NCI-H748 treated with DMSO at 0.1 percent for 48 hours (cell line): ENCODE measurements at places on chromosomes 5 and 9.

DNA sequence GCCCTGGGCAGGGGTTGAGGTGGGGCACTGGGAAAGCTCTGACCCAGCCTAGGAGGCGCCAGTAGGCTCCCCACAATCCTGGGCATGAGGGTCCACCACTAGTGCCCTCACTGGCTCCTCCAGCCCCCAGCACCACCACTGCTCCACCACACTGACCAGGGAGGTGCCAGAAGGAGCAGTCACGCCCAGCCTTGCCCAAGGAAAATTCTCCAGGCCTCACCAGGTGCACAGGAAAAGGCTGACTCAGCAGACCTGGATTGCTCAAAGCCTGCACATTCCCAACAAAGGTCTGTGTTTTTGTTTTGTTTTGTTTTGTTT lies 62.9 kb downstream of the ZNF354C start:
- DNase-seq, result no peak

DNA sequence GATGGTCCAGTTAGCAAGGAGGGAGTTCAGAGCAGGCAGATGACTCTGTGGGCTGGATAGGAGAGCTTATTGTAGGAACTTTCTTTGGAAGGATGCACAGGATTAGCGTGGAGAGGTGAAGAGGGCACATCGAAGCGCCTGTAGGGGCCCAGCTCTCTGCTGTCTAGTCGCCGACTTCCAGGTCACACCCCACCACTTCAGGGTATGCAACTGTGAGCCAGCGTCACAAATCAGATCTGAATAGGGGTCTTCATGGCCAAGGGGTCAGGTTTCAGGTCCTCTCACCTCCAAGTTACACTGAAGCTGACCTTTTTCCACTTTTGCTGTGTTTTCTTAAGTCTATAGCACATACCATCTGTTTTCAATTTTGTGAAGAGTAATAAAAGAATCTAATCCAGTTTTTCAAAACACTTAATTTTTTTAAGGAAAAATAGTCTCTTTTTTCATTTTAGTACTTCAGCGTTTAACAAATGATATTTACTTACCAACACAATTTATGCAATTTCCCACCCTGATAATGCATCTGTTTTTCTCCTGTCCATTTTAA lies 364.2 kb upstream of the CLINT1 start:
- DNase-seq, result no peak

GRCh38 chr5:53001541-53001940 lies 12.4 kb downstream of the ITGA2 start:
- no peak for DNase-seq

DNA sequence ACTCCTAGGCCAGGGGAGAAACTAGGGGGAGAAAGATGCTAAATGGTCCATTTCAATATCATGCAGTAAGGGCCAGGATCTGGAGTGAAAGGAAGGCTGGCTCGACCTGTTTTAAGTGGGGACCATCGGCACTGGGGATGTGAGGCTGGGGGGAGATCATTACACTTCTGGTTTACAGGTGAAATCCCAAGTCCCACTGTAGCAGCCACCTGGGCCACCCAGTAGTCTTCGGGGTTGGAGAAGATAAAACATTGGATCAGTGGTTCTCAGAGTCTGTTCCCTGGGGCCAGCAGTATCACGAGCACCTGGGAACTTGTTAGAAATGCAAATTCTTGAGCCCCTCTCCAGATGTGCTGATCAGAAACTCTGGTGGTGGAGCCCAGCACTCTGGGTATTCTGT lies 111.3 kb upstream of the ALDH1B1 start:
- DNase-seq, result no peak

GRCh38 chr9:35355939-35356338 lies 134.0 kb upstream of the RUSC2 start:
- no peak for DNase-seq

GRCh38 chr5:140443-140829 lies 48.5 kb downstream of the PLEKHG4B start:
- DNase-seq, result no peak

DNA sequence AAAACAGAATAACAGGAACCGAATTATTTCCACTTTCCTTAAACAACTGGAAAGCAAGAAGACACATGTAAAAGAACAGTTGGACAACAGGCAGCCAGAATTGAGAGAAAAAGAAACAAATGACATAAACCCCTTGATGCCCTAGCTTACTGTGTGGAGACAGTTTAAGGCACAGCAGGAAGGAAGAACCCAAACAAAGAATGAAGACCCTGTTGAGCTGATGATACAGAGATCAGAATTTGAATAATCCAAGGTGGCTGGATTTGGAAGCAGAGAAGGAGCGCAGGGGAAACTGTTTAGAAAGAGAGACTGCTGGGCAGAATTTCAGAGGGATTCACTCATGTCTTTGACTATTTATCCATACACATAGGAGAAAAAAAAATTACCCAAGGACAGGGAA lies 316.3 kb upstream of the POU5F2 start:
- no peak for DNase-seq

- DNase-seq, result no peak
Observed at GRCh38 chr9:71665247-71665646, 103.1 kb downstream of the CEMIP2 start.

GRCh38 chr5:14208071-14209021 lies 65.2 kb downstream of the TRIO start:
- no peak for DNase-seq

- DNase-seq, result peak; percentile 6
Observed at GRCh38 chr9:22307013-22307711, 139.5 kb upstream of the DMRTA1 start.

DNA sequence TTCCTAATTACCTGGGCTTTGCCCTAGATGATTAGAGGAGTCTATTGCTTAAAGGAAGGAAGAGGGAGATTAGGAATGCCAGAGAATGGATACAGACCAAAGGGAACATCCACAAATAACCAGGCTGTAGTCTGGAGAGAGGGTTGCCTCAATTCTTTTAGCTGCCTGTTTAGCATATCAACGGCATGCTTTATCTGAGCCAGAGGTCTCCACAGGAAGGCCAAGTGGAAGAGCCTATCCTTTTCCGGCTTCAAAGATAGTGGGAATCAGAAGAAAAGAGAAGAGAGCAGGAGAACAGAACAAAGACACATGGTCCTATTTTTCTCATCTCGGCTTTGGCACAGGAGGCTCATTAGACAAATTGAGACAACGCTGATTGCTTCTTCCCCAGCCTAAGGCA lies 142.4 kb downstream of the NMUR2 start:
- no peak for DNase-seq

- DNase-seq, result no peak
Observed at GRCh38 chr9:102482776-102483175, 512.4 kb upstream of the CYLC2 start.

GRCh38 chr9:6216951-6217350 lies 1.3 kb downstream of the IL33 start:
- DNase-seq, result no peak

GRCh38 chr5:144369006-144369405 lies 198.3 kb downstream of the KCTD16 start:
- DNase-seq, result no peak

DNA sequence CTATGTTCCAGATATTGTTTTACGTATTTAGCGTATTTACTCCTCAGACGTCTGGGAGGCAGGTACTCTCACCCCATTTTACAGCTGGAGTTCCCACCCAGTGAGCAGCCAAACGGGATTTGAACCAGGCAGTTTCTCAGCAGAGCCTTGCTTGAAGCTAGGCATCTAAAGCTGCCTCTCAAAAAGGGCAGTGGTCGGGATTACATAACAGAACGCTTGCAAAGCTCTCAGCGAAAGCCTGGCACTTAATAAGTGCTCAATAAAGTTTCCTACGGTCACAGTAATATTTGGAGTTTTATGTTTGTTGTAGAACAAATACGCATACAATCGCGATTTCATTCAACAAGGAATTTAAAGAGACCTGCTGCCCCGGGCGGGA lies 286 bp upstream of the BSPRY start:
- no peak for DNase-seq

GRCh38 chr9:69297300-69297980 lies 27.6 kb upstream of the ENTREP1 start:
- no peak for DNase-seq

DNA sequence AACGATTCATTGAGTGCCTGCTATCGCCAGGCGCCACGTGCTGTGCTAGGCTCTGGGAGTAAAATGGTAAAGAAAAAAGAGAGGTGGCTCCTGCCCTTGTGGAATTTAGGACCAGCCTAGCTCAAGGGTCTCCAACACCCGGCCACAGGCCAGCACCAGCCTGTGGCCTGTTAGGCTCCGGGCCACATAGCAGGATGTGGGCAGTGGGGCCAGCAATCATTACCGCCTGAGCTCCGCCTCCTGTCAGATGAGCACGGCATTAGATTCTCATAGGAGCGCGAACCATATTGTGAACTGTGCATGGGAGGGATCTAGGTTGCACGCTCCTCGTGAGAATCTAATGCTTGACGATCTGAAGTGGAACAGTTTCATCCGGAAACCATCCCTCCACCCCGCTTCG lies 1.5 kb downstream of the RMRP start:
- DNase-seq, result no peak

DNA sequence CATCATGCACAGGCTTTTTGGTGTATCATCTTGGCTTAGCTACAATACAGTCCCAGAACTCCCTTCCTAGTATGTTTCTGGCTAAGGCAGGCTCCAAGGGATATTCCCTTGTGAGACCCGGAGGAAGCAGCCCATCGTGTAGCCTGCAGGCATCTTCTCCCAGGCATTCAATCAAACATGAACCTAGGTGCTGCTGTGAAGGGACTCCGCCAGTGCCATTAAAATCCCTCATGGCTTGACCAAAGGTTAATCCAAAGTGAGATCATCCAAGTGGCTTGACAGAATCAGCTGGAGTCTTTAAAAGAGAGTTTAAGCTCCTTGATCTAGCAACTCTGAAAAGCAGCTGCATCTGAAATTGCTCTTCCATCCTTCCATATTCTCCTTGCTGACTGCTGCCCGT lies 333.9 kb downstream of the DIRAS2 start:
- no peak for DNase-seq

DNA sequence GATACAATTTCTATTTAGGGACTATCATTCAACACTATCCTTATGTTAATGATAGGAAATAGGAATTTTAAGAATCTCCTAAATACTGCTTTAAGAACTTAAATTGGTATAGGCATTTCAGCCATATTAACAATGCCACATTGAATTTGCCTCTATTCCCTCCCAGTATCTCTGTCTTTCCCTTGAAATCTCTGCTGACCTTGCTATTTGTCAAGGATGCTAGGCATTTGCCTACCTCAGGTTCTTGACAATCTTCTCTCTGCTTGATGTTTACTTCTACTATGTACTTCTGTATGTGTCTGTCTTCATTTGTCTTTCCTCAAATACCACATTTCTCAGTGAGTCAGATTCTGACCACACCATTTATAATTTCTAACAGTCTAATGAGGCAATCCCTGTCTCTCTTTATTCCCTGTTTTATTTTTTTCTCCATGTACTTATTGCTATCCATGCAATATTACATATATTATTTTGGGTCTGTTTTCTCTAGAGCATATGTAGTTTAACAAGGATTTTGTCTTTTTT lies 1461.4 kb upstream of the CDH9 start:
- no peak for DNase-seq

GRCh38 chr5:143653256-143653655 lies 158.7 kb upstream of the HMHB1 start:
- DNase-seq, result no peak

GRCh38 chr5:145484158-145484557 lies 351.0 kb downstream of the PRELID2 start:
- no peak for DNase-seq

DNA sequence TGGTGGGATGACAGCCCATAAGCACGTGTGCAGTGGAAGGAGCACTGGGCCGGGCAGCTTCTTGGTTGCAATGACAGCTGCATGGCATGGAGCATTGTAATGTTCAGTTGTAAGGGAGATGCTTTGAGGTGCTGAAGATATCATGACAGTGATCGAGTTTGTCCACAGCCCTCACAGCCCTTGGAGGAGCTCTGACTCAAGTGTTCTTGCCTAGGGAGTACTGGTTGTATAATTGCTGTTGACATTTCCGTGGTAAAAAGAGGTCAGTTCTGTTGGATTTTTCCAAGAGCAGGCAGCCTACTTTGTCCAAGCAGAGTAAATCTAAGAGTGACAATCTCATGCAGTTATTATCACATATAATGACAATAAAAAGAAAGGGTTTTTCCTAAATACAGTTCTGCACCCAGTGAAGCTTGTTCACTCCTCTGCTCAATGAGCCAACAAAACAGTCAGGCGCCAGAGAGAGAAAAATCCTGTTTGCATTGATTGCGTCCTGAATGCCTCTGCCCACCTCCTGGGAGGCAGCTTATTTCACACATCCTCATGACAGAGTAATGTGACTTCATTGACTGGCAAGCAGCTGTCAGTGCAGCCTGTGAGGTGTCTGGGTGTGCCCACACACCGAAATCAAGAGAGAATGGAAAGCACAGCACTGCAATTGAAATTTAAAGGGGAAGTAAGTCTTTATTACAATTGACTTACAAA lies 248.0 kb downstream of the NTRK2 start:
- peak; percentile 82 for DNase-seq

DNA sequence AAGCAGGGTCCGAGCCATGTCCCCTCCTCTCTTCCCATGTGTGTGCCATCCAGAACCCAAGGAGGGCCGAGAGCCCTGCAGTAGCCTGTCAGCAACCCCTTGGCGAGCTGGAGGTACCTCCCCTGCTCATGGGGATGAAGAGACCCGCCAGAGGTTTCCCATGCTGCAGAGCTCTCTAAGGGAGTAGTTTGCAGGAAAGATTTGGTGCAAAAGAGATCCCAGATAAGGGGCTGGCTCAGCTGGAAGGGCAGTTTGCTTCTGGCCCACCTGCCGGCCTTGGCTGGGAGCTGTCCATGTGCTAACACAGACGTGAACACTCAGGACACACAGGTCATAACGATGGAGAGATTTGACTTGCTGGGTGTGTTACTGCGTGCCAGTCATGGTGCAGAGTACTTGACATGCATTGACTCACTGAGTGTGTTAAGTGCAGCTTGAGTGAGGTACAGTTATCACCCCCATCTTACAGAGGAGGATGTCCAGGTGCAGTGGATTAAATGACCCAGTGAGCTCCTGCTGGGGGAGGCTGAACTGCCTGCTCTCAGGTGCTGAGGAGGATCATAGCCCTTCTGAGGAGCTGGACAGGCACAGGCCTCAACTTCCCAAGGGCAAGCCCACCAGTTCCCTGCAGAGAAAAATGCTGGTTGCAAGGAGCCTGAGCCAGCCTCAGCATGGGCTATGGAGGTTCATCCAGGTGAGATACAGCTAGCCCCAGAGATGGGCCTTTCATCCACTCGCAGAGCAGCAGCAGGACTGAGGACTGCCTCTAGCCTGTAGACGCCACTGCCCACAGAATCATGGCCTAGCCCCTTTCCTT lies 6.3 kb upstream of the SLC25A48 start:
- DNase-seq, result no peak

DNA sequence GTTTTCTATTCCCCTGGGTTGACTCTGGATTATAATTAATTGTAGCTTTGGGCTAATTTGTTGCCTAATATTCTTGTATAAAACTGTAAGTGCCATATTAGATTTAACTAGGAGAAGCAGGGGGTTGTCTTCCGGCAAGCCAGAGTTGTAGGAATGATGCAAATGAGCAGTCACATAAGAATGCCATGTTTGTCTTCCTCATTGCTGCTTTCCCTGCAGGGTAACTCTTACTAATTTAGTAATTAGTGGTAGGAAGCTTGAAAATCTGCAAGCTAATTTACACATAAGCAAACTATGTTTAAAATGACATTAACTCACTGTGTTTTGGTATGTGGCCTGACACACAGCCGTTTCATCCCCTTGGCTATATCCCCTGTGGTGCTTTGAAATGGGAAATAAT lies 527.8 kb downstream of the KCTD16 start:
- DNase-seq, result no peak

- DNase-seq, result no peak
Observed at GRCh38 chr9:128702949-128703615, 779 bp downstream of the PKN3 start.
